Activated naive CD8-positive, alpha-beta T cell treated with anti-CD3 and anti-CD28 coated beads, Interleukin-2, amount 10 ng/mL, durations not matched to agents 7 days and 5 days (primary cell): ENCODE measurements at places on chromosomes 11 and 22. TPM values are rescaled to one million over a fixed set of nuclear protein-coding genes. Genes with fewer than 3 reads are reported as not detected.

- peaks cover 19% of the 10 kb centered on the region for H3K36me3 ChIP-seq
- no peak for DNase-seq
- H3K27ac ChIP-seq: no peak overlapping the region
- no peaks in the 10 kb centered on the region for H3K27me3 ChIP-seq
- peaks cover 3% of the 10 kb centered on the region for H3K4me1 ChIP-seq
These were observed 40.9 kb downstream of the FAM168A start for GRCh38 chr11:73556966-73557365.

C11orf97 gene
- not detected for total RNA-seq

GRCh38 chr11:66684635-66685034, 6.9 kb upstream of the RBM4B start:
- no peaks in the 10 kb centered on the region for H3K36me3 ChIP-seq
- H3K27me3 ChIP-seq: no peaks in the 10 kb centered on the region
- no peak for DNase-seq
- H3K4me3 ChIP-seq: no peak overlapping the region

DNA sequence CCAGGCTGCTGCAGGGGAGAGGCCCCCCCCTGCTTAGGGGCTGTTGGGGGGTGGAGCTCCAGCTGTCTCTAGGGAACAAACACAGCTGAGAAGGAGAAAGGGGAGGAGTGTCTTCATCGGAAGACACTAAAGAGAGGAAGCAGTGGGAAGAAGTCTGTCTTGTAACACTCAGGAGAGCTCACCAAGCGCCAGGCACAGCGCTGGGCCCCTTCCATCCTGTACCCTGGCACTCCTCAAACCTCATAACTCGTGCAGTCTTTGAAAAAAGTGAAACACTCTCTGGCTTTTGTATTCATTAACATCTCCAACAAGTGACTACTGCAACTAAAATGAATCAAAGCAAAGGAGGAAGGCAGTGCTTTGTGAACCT, 67.4 kb upstream of the PRDM11 start:
- peak overlapping the region; percentile 55 for H3K4me3 ChIP-seq
- no peak for DNase-seq
